ENCODE measurements at places on chromosomes 5 and 9.

GRCh38 chr9:122350577-122351355, 20.1 kb upstream of the PTGS1 start:
- no peak overlapping the region for H3K27ac ChIP-seq
- H3K36me3 ChIP-seq: no peaks in the 10 kb centered on the region
- H3K4me3 ChIP-seq: no peak overlapping the region
- peak; percentile 64 for DNase-seq
- no peaks in the 10 kb centered on the region for H3K4me1 ChIP-seq

DNA sequence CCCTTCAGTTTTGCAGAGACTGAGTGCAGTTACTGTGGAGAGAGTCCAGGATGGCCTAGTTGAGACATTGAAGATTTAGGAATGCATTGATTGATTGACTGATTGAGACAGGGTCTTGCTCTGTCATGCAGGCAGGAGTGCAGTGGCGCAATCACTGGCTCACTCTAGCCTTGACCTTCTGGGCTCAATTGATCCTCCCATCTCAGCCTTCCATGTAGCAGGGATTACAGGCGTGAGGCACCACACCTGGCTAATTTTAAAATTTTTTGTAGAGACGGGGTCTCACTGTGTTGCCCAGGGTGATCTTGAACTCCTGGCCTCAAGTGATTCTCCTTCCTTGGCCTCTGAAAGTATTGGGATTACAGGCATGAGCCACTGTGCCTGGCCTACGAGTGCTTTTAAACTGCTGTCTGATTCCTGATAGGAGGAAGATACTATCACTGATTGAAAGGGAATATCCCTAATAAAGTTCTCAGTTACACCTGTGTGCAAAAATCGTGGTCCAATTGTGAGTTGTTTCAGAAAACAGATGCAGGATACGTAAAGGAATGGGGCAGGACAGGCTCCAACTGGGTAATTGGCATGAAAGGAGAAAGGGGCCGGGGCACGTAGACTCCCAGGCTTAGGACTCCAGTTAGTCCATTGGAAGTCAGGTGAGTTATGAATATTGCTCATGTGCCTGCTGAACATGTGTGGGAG, 87.5 kb downstream of the KDM4C start:
- no peaks in the 10 kb centered on the region for H3K4me1 ChIP-seq
- no peak overlapping the region for H3K4me3 ChIP-seq
- no peaks in the 10 kb centered on the region for H3K36me3 ChIP-seq
- no peaks in the 10 kb centered on the region for H3K27me3 ChIP-seq
- H3K27ac ChIP-seq: no peak overlapping the region
- DNase-seq: no peak

DNA sequence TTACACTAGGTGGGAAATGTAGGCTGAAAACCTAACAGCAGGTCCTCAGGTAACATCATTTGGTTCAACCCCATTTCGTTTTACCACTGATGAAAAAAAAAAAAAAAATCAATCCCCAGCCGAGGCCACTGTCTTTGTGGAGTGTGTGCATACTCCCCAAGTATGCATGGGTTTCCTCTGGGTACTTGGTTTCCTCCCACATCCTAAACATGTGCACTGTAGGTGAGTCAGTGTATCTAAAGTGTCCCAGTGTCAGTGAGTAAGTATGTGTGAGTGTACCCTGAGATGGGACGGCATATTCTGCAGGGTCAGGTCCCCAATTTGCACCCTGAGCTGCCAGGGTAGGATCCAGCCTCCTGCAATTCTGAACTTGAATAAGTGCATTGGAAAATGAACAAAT, 966.5 kb upstream of the DMAC1 start:
- H3K27me3 ChIP-seq: no peaks in the 10 kb centered on the region
- no peak overlapping the region for H3K27ac ChIP-seq
- no peak for DNase-seq
- no peaks in the 10 kb centered on the region for H3K4me1 ChIP-seq

- DNase-seq: no peak
- no peaks in the 10 kb centered on the region for H3K4me1 ChIP-seq
- no peaks in the 10 kb centered on the region for H3K36me3 ChIP-seq
- no peak overlapping the region for H3K27ac ChIP-seq
- H3K27me3 ChIP-seq: no peaks in the 10 kb centered on the region
- H3K4me3 ChIP-seq: no peak overlapping the region
Measured at GRCh38 chr5:139861021-139861888, 65.6 kb downstream of the PSD2 start.

DNA sequence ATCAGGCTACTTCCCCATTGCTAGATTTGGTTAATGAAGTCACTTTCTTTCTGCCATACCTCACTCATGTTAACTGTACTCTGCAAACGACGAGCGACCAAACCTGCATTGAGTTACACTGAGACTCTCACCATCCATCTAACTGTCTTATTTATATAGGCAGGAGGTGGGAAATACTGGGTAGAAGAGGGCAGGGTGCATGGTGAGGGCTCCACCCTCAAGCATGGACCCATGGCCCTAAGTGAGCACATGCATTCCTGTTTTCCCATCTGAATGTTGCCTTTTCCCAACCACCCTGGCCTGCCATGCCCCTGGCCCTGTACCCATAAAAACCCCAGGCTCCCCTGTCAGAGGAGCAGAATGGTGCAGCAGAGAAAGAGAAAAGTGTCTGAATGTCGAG, 52.7 kb upstream of the IL6ST start:
- no peaks in the 10 kb centered on the region for H3K27me3 ChIP-seq
- no peak for DNase-seq
- no peaks in the 10 kb centered on the region for H3K36me3 ChIP-seq
- peaks cover 37% of the 10 kb centered on the region for H3K4me1 ChIP-seq
- H3K27ac ChIP-seq: no peak overlapping the region
- H3K4me3 ChIP-seq: no peak overlapping the region

DNA sequence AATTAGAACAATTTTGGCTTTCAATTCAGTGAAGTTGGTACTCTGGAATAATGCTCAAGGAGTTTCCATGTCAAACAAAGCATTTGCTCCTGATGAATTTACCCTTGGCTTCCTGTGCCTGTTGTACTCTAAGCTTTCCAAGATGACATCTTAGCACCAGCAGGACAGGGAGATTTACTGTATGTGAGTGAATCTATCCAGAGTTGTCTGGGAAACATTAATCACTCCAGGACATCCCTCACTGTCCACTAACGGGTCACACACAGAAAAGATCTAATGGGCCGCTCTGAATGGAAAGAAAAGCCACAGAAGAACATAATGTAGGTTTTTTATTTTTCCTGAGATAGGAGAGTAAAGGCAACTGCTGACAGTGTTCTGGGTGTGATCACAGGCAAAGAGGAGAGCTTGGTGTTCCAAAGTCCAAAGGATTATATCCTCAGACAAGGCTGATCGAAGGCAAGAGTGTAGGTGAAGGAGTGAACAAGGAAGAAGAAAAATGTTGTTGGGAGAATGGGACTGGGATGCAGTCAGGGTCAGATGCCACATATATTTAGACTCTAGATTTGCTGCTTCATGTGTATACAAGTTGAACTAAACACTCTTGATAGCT, 167.7 kb upstream of the RPS23 start:
- H3K36me3 ChIP-seq: no peaks in the 10 kb centered on the region
- no peak for DNase-seq
- no peaks in the 10 kb centered on the region for H3K27me3 ChIP-seq
- H3K27ac ChIP-seq: no peak overlapping the region
- H3K4me1 ChIP-seq: no peaks in the 10 kb centered on the region
- H3K4me3 ChIP-seq: no peak overlapping the region

GRCh38 chr5:33170411-33170810, 270.4 kb upstream of the TARS1 start:
- H3K4me3 ChIP-seq: no peak overlapping the region
- H3K27ac ChIP-seq: no peak overlapping the region
- H3K4me1 ChIP-seq: no peaks in the 10 kb centered on the region
- H3K36me3 ChIP-seq: no peaks in the 10 kb centered on the region
- no peak for DNase-seq

- peaks cover 3% of the 10 kb centered on the region for H3K27me3 ChIP-seq
- H3K36me3 ChIP-seq: no peaks in the 10 kb centered on the region
- DNase-seq: no peak
- H3K27ac ChIP-seq: no peak overlapping the region
Measured at GRCh38 chr9:22215521-22215920, 206.4 kb upstream of the CDKN2B start.

DNA sequence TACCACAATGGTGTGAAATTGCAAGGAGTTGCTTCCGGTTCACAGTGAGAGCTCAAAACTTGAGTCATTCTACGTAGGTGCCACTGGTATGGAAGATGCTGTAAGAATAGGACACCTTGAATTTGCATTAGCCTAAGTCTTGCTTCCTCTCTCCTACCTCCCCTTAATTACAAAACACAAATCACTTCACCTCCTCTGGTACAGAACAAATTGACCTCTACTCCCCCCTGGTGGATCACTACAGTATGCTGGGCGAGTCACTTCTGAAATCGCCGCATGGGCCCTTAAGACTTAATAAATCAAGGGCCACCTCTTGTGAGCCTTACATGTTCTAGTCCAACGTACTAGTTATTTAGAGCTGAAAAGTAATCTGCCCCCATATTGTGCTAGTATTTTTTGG, 145.3 kb upstream of the SMARCA2 start:
- H3K36me3 ChIP-seq: no peaks in the 10 kb centered on the region
- H3K27ac ChIP-seq: no peak overlapping the region
- H3K4me3 ChIP-seq: no peak overlapping the region
- no peaks in the 10 kb centered on the region for H3K4me1 ChIP-seq
- H3K27me3 ChIP-seq: no peaks in the 10 kb centered on the region
- no peak for DNase-seq

DNA sequence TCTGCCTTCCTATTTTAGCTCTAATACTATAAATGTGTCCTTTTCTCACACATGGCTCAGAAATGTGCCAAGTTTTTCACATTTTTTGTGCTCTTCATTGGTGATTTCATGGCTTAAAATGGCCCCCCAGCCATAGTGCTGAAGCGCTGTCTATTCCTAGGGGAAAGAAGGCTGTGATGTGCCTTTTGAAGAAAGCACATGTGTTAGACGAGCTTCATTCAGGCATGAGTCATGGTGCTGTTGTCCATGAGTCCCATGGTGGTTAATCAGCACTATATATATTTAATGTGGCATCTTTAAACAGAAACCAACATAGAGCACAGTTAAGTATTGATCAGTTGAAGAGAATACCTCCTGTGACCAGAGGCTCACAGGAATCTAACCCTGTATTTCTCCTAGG, 55.8 kb downstream of the PDE8B start:
- no peaks in the 10 kb centered on the region for H3K36me3 ChIP-seq
- H3K4me1 ChIP-seq: no peaks in the 10 kb centered on the region
- H3K27me3 ChIP-seq: no peaks in the 10 kb centered on the region
- DNase-seq: no peak

- no peaks in the 10 kb centered on the region for H3K27me3 ChIP-seq
- H3K36me3 ChIP-seq: peaks cover 68% of the 10 kb centered on the region
- no peak overlapping the region for H3K4me3 ChIP-seq
- DNase-seq: no peak
- no peak overlapping the region for H3K27ac ChIP-seq
Measured at GRCh38 chr5:141517880-141518617, 29.2 kb downstream of the PCDHGC5 start.

- H3K27ac ChIP-seq: no peak overlapping the region
- H3K27me3 ChIP-seq: no peaks in the 10 kb centered on the region
- no peaks in the 10 kb centered on the region for H3K36me3 ChIP-seq
- no peaks in the 10 kb centered on the region for H3K4me1 ChIP-seq
- DNase-seq: no peak
Measured at GRCh38 chr5:72537166-72537565, 30.0 kb upstream of the ZNF366 start.

DNA sequence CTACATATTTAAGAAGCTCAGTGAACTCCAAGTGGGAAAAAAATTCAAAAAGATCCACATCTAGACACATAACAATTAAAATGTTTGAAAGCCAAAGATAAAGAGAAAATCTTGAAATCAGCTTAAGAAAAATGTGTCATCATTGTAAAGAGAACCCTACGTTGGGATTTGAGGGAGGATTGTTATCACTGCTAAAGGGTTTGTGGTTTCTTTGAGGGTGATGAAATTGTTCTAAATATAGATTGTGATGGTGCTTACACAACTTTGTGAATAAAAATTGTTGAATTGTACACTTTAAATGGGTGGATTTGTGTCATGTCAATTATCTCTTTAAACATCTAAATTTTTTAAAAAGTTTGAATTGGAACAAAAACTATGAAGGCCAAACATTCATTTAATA, 92.2 kb upstream of the ADAMTS19 start:
- H3K36me3 ChIP-seq: no peaks in the 10 kb centered on the region
- H3K4me1 ChIP-seq: no peaks in the 10 kb centered on the region
- no peaks in the 10 kb centered on the region for H3K27me3 ChIP-seq
- no peak overlapping the region for H3K27ac ChIP-seq
- no peak overlapping the region for H3K4me3 ChIP-seq
- no peak for DNase-seq

DNA sequence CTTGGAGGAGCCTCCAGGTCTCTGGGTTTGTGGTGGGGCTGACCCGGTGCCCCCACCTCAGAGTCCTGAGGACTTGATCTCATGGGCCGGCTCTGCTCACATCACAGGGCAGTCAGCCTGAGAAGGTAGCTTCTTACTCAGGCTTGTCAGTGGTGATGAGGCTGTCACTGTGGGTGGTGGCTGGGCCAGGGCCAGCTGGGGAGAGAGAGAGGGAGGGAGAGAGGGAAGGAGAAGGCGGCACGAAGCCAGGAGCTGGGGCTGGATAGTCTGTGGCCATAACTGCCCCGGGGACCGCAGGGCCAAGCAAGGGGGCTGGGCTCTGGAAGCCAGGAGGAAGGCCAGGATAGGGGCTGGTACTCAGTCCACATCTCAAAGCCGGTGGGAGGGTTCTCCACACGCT, 6.5 kb downstream of the NTNG2 start:
- no peak for DNase-seq
- H3K36me3 ChIP-seq: no peaks in the 10 kb centered on the region
- H3K27me3 ChIP-seq: peaks cover 15% of the 10 kb centered on the region

DNA sequence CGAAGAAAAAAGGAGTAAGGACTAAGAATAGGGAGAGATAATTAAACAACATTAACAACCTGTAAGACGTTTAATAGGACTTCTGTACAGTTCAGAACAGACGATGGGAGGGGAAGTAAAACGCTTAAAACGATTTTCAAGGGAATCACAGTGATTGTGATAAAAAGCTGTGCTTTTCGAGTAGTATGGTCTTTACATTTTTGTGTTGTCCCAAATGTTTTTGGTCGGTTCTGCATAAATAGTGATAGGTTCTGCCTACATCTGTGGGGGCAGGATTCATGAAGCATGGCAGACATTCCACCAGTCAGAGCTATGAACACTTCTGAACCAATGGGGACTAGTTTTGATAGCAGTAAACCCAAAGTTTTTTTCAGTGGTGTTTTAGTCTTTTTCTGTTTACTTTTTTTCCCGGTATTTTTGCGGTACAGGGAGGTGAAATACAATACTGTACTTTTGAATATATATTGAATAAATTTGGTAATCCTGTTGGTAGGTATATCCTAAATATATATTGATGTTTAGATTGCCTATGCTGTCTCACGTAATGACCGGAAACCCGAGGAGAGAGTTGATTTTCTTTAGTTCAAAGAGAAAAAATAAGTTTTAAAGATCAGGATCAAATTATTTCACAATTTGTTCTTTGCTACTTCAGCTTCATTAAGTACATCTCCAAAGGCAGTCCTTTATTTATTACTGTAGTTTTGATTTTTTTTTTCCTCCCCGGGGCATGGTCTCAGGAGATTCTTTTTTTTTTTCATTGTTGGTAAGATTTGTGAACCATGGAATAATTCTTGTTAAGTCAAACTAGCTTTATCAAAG, 1.3 kb downstream of the ERBIN start:
- H3K27ac ChIP-seq: peak overlapping the region; percentile 90
- DNase-seq: no peak
- H3K4me3 ChIP-seq: peak overlapping the region; percentile 73
- no peaks in the 10 kb centered on the region for H3K36me3 ChIP-seq
